ENCODE measurements at places on chromosomes 12 and 14.
A peak's percentile ranks its signal among the peaks of the same experiment; 100 is the strongest.

DNA sequence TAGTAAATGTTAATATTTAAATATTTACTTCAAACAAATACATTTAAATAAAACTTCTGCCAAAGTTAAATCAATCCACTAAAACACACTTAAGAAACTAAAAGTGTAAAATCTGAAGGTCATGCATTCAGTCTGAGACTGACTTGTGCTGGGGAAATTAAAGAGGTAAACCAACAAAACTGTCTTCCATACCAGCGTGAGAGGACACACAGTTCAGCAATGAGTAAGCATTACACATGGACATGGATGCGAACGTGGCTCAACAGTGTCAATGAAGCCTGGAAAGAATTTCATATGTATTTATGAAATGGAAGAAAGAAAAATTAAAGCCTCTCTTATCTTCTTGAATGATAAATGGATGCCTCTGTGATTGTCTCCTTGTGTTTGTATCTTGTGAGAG, 1052.3 kb downstream of the AACS start:
- DNase-seq = no peak

DNA sequence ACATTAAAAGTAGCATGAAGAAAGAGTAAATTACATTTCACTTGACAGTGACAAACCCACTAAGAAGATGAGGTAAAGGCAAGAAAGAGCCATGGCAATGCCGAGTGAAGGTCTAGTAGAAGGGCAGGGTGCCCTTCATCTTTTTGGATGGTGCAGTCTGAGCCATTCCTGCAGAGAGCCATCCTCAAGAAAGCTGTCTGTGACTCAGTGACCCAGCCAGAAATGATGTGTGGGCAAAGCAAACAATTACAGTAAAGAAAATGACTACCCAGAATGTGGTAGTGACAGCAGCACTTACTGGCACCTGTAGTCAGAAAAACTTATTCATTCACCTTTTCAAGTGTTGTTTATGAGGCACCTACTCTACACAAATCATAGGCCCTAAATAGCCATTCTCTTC, 281.7 kb downstream of the DUSP6 start:
- no peak for DNase-seq

GRCh38 chr14:91376547-91377477, 40.8 kb downstream of the CCDC88C start:
- no peak for DNase-seq

- DNase-seq = no peak
These were observed 147.8 kb upstream of the KRR1 start for GRCh38 chr12:75658901-75659823.

GRCh38 chr14:23550812-23551265, 726 bp downstream of the ZFHX2 start:
- no peak for DNase-seq

- DNase-seq = no peak
These were observed 51.4 kb downstream of the TMEM132C start for GRCh38 chr12:128318341-128318740.

DNA sequence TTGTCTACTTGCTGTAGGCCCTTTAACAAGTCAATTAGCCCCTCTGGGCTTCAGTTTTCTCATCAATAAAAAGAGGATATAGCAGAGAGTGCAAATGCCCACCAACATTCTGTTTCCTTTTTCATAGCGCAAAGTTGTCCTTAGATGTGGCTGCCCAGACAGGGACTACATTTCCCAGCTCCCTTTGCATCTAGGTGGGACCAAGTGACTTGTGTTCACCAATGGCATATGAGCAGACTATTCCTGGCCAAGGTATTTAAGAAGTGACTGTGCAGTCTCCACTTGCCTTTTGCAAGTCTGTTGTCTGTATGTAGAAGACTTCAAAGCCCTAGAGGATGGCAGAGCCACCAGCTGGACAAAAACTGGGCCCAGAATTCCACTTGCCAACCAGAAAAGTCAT, 59.7 kb downstream of the DAO start:
- DNase-seq = no peak

GRCh38 chr12:111773801-111774551, 7.2 kb downstream of the ALDH2 start:
- DNase-seq = no peak

- no peak for DNase-seq
These were observed 56.0 kb downstream of the LLPH start for GRCh38 chr12:66074561-66074960.

- DNase-seq = no peak
These were observed 153.5 kb upstream of the ATF7IP start for GRCh38 chr12:14211947-14212387.

GRCh38 chr12:27158297-27158696, 75.9 kb upstream of the C12orf71 start:
- DNase-seq = no peak

DNA sequence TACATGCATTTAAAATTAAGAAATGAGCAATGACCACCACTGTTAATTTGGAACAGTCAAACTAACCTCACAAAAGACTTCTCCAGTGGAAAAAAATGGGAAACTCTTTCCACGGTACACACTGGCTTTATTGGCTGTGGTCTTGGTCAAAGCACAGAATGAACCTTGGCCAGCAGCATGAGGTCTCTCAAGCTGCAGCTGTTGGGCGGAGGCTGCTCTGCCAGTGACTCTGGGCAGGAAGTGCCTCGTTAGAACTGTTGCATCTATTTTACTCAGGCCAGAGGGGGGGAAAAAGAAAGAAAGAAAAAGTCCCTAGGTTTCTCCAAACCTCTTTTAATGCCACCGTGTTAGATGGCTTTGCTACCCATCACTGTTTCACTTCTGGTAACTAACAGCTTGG, 279.8 kb upstream of the DIO2 start:
- DNase-seq = no peak

GRCh38 chr12:27013611-27014084, 536 bp downstream of the TM7SF3 start:
- DNase-seq = peak; percentile 29

- DNase-seq = no peak
These were observed 72.1 kb upstream of the LMNTD1 start for GRCh38 chr12:25625146-25625545.

DNA sequence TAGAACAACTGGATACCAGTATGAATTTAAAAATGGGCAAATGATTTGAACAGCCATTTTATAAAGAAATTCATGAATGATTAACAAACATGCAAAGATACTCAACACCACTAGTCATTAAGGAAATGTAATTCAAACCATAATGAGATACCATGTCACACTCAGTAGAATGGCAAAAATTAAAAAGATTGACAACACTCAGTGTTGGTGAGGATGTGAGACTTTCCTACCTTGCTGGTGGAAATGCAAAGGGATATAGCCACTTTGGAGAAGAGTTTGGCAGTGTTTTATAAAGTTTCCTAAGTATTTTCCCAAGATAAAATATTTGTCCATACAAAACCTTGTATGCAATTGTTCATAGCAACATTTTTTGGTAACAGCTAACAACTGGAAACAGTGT, 6.0 kb upstream of the CHST11 start:
- no peak for DNase-seq

GRCh38 chr14:76537906-76538647, 162.1 kb downstream of the ESRRB start:
- DNase-seq = no peak

DNA sequence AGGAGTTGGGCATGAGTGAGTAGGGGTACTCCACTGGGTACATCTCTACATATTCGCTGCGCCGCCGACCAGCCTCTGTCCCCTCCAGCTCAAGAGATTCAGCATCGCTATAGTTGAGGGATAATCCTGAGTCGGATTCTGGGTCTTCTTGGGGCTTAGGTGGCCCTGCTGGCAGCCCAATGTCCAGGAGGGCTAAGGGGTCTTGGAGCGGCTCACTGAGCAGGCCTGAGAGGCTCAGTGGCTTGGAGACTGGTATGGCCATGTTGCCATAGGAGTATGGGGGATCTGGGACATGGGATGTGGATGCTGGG, 7.9 kb downstream of the NFE2 start:
- DNase-seq = no peak

- DNase-seq = no peak
These were observed 1038.3 kb downstream of the BCL11B start for GRCh38 chr14:98233656-98234055.

DNA sequence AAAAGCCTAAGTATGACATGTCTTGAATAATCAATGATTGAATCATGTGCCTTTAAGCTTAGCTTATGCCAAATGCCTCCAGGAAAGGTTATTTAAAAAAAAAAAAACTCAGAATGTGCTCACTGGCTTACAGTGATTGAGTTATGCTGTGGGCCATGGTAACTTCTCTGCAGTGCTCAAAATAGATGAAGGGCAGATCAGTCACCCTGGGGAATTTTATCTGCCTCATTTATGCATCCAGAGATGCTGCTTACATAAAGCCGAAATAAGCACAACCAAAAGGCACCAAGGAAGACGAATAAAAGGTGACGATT, 118.7 kb upstream of the MDM1 start:
- no peak for DNase-seq

GRCh38 chr14:24475261-24475660, 32.7 kb upstream of the SDR39U1 start:
- no peak for DNase-seq

GRCh38 chr12:28909291-28909690, 239.8 kb upstream of the FAR2 start:
- no peak for DNase-seq

GRCh38 chr12:50579757-50580267, 75.0 kb downstream of the DIP2B start:
- no peak for DNase-seq

- no peak for DNase-seq
These were observed 128.7 kb downstream of the CPNE8 start for GRCh38 chr12:38776647-38777046.

DNA sequence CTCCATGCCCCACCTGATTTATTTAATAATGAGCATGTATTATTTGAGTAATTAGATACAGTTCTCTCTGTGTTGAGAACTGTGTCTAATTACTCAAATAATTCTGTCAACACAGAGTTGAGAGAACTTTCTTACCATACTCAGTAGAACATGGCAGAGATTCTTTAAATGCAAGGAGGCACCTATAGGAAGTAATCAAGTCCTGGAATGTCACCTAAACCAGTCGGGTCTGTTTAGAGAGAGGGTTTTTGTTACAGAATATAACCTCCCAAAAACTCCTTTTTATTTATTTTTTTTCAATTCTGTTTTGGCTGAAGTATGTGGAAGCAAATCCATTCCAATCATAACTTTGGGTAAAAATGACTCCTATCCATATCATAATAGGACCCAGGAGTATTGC, 37.5 kb upstream of the CIT start:
- DNase-seq = no peak

GRCh38 chr12:123741937-123742572, 20.0 kb upstream of the DNAH10 start:
- DNase-seq = no peak

DNA sequence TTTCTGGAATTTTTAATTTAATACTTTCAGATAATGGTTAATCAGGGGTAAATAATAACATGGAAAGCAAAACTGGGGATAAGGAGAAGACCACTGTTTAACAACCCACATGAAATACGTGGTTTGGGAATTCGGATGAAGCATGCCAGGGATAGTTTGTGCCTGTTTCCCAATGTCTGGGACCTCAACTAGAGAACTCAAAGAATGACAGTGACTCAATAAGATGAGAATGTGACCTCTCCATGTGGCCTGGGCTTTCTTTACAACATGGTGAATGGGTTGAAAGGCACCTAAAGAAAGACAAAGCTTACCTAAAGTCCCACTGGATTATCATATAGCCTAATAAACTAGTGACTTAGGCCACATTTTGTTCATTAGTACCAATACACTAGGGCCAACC, 460.3 kb upstream of the LRFN5 start:
- no peak for DNase-seq

DNA sequence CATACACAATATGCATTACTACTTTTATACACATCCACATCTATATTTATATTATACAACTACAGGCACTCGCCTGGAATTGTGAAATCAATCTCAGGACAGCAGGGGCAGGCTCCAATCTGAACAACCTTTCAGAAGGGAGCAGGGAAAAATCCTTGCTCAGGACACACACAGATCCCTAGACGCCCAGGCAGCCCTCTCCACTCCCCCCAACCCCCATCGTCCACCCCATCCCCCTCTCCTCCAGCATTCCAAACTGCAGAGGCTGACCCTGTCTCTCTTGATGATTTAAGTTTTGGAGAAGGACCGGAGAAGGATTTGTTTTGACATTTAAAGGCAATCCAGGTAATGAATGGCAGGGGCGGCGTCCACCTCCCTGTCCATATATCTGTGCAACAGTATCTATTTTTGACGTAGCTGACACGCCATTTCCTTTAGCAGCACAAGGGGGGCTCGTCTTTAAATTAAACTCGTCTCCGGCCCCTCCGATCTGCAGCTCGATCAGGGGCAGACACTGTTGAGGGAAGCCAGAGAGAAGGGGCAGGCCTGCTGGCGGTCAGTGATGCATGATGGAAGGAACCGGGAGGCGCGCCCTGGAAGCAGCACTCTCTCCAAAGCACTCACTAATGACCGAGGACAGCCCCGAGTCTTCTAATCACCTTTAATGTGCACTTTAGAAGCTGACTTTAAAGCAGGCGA, 95.0 kb upstream of the TBX5 start:
- no peak for DNase-seq

DNA sequence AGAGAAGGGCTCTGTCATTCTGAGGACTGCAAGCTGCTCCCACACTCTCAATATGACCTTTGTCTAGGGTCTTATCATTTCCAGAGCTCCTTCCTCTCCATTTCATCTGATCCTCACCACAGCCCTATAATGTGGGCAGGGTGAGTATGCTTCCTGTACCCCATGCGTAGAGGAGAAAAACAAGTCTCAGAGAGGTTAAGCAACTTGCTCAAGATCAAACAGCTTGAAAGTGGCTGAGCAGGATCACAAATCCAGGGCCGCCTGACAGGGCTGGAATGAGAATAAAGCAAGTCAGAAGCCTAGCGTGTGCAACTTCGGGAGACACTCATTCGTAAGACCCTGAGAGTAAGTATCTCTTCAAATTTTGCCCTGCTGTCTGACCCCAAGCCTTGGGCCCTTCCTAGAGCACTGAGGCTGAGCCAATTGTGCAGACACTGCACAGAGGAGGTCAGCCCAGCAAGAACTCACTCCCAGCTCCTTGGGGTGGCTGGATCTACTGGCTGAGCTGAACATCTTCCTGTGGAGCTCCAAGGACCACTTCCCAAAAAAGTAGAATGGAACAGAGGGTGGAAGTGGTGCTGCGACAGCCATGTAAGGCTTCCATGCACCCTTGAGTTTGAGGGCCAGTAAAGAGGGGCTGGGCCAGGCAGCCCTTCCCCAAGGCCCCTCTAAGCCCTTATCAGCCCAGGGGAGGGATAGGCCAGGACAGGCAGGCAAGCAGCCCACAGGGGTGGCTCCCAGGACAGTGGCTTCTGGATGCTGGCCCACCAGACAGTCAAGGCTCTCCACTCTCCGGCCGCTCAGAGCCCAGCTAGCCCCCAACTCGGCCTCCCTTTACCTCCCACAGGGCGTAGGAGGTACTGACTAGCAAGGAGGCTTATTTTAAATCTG, 10.5 kb downstream of the ZFP36L1 start:
- no peak for DNase-seq

GRCh38 chr12:42432517-42433140, 106.7 kb downstream of the PPHLN1 start:
- no peak for DNase-seq

- no peak for DNase-seq
These were observed 21.5 kb downstream of the BATF start for GRCh38 chr14:75543786-75544185.

- DNase-seq = no peak
These were observed 74.7 kb downstream of the NIN start for GRCh38 chr14:50756300-50756699.
